HFFc6 (cell line): ENCODE measurements at places on chromosomes 5 and 9. TPM values are rescaled to one million over a fixed set of nuclear protein-coding genes. Genes with fewer than 3 reads are reported as not detected.

The MTAP gene
- total RNA-seq: 47.0 to 65.2 TPM (median 50.1 TPM) in 3 replicates

GRCh38 chr9:110131499-110131898 is 76.5 kb downstream of the C9orf152 start:
- peak; percentile 50 for DNase-seq

The CDO1 gene
- 0.27 TPM in 1 of 3 replicates, not detected in the others for total RNA-seq

DNA sequence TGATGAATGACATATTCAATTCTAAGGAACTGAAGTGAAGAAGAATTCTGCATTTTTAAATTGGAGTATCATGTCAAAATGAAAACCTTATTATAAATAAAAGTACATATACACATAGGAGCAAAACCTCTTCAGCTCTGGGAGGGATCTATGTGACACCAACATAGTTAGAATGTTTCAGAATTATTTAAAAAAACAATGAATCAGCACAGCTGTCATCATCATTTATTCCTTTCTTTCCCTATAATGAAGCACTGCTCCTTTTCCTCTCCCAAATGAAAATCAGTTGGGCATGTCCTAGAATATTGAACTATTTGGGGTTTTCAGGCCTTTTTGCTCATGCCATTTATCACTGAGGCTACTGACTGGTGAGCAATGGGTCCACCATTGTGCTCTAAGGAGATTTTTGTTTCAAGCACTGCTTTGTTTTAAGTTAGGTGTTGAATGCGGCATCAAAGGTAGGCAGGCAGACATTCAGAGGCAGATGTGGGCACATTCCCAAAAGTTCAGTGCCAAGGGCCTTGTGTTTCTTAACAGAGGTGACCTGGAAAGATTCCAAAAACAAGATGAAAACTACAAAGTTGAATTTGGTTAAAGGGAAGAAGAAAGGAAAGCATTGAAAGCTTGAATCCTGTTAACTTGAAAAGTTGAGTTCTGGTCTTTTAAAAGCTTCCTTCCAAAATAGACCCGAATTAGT is 126.4 kb upstream of the ADAMTSL1 start:
- peak; percentile 21 for DNase-seq

DNA sequence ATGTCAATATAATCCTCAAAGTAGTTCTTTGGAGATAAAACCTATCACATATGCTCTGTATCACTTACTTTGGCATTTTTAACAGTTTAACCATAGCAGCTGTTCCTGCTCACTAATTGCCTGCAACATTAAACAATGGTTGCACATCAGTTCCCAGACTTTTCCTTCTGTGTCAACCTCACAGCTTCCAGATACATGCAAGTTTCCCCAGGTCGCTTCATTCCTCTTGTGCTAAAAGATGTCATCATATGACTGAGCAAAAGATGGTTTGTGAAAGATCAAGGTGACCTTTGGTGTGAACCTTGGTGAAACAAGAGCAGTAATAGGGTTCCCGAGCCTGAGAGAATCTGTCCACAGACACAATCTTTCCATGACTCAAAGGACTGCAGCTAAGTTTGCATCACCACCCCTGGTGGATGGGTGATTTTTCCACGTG is 500.4 kb upstream of the PAPPA start:
- peak; percentile 22 for DNase-seq

DNA sequence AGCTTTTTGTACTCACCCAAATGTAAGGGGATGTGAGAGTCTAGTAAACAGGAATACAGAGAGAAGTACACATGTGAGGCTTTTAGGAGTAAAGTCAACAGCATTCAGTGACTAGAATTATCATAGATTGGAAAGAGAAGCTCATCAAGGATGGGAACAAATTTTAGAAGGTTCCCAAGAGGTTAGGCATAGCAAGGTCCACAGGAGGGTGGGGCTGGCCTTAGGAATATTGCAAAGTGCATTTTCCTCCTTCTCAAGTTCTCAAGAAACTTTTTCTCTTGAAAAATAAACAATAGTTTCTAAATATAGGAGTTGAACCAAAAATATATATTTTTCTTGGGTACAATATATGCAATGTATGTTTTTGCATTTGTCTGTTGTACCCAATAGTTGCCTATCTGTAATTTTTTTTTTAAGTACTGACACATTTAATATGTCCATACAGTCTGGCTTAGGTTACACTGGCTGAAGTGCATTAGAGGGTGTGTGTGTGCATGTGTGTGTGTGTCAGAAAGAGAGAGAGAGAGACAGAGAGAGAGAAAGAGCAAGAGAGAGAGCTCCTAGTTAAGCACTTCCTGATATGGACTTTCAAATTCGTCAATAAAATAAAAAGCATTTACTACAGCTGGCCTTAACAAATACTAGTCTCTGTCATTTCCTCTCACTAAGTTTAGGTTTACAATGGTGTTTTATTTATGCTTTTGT is 62.2 kb downstream of the SNX18 start:
- DNase-seq: no peak

DNA sequence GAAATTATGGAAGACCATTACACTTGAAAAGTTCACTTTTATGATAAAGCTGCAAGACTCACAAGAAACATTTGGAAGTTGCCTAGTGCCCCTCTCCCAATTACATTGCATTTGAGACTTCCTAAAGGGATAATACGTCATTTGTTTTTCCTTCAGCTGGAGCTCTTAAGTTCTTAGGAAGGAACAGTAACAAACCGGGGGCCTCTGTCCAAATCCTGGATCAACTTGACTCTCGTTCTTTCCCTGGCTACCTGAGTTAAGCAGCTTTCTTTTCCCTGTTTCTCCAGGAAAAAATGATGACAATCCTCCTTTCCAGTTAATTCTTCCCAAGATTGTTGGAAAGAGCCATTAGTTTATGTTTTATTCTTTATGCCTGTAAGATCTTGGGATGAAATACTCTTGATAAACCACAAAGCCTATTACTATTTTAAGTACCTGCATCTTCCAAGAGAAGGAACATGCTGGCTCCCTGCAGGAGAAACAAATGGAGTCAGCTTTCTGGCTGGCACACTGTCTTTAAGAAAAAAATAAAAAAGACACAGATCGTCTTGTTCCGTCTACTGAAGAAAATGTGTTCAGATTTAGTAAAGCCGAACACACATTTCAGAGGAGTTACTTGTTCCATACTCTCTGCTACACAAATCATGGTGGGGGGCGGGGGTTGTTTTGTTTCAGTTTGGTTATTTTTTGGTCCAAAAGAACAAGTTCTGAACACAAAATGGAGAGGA is 297.9 kb downstream of the EFNA5 start:
- no peak for DNase-seq

DNA sequence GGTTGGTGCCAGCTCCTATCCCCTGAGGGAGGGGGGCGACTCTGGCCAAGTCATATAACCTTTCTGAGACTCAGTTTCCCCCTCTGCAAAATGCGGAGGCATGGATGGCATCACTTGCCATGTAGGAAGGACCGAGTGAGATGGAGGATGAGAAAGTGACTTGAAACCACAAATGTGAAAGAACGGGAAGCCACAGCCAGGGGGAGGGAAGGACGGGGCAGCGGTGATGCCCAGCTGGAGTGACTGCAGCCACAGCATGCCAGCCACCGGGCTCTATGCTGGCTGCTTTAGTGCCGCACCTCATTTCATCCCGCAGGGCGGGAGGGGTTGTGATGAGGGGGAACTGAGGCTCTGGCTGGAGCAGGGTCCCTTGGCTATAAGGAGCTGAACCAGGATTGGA is 74.5 kb downstream of the HMCN2 start:
- no peak for DNase-seq

The GDA gene
- total RNA-seq: not detected in 3 replicates

DNA sequence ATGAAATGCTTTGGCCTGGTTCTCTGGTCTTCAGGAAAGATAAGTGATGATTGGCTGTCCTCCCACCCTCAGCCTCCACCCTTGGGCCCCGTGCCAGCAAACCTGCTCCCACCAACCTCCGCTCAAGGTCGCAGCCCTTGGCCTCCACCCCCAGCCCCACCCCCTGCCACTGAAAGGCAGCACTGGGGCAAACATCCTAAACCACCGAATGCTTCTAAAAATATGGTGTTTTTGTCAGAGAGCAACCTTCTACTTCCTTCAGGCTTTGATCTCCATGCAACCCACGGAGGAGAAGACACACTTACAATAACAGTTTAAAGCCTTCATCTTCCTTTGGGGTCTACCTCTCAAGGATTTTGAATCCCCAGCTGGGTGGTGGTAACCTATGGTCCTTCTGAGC is 24.0 kb upstream of the TCF7 start:
- no peak for DNase-seq

The ANGPTL2 gene
- total RNA-seq: 14.9 to 20.9 TPM (median 17.1 TPM) in 3 replicates

DNA sequence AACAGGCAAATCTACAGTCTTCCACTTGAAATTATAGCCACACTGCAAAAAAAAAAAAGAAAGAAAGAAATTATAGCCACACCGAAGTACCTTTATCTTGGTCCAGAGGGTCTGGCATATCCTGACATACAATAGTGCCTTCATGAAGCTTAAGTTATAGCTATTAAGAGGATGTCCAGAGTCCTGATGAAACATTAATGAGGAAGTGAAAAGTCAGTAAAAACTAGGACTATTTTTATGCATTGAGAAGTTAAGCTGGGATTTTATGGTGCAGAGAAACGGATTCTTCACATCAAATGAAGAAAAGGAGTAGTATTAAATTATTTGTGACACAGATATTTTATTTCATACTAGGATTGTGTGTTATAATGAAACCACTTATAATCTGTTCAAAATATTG is 123.9 kb downstream of the SV2C start:
- no peak for DNase-seq

- DNase-seq: peak; percentile 50
Measured at GRCh38 chr5:33725806-33726205, 166.0 kb downstream of the ADAMTS12 start.

DNA sequence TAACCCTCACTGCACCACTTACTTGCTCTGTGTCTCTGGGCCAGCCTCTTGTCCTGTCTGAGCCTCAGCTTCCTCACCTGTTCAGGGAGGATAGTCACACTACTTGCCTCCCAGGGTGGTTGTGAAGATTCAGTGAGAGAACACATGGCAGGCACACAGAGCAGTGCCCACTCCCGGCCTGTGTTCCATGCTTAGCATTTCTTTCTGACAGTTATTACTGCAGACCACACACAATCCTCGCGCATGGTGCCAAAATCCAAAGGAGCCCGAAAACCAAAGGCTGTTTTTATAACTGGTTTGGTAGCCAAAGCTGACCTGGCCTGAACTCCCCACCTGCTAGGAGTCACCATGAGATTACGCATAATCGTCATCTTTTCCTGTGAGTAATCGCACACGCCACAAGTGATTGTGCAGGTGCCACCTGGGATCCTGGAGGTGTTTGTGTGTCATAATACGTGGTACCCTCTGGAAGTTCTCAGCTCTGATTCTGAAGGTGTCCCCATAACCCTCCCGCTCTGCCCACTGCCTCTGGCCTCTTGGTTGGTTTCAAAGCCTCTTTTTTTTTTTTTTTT is 84.6 kb upstream of the FBXW11 start:
- DNase-seq: no peak

GRCh38 chr9:136673088-136673974 is 10.6 kb downstream of the EGFL7 start:
- DNase-seq: no peak

DNA sequence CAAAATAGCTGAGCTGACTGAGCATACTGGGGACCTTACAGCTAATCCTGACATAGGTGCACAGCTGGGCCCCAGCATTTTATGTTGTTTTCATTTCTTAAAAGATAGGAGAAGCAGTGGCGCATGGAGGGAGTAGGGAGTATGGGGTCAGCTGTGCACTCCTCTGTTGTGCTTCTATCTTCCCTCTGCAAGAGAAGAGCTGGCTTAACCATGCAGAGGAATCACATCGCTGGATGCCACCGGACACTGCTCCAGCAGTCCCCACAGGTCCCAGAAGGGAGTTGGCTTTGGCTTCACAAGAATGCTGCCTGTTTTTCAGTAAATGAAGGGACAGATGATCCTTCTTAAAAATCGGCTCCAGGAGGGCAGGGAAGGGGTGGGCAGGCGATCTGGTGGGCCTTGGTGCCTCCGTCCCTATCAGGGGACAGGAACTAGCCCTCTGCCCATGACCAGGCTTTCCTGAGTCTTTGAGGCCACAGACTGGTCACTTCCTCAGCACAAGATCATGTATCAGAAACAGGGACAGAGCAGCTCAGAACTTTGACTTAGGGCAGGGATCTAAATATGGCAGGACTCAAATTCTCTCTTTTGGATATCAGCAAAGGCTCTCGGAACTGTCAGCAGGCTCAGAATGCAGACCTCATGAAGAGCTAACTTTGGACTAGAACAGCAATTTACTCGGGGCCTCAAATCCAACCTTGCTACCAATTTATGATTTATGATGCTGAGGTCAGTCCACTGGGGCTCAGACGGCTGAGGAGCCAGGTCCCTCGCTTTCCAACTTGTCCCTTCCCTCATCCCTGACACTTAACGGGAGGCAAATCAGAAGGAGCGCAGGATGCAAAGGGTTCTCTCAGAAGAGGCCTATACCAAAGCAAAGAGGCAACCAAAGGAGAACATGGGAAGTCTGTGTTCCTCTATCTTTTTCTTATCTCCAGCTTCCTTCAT is 47.2 kb downstream of the MARCHF3 start:
- DNase-seq: no peak

GRCh38 chr9:109497226-109498153 is 617 bp downstream of the PTPN3 start:
- DNase-seq: no peak

DNA sequence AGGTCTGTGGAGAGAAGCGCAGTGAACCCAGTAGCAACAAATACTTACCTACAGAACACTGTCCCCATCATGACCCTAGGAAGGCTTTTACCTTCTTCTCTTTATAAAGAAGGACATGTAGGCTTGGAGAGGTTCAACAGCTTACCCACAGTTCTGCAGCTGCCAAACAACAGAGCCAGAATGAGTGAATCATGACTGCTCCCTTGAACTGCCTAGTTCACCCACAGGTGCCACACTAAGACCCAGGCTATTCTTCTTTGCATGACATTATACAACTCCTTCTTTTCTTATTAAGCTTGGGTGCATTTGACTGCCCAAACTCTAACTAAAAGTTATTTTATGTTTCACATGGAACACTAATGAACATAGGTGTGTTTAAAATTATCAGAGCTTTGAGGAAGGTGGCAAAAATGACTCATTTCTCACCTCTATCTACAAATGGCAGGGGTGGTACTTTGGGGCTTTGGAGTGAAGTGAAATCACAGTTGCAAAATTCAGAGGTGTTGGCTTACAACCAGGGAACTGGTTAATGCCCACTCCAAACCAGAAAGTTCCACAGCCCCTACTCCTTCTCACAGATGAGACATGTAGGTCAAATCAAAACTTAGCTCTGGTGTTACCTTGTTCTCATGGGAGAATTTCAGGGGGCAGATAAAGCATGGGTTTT is 201.6 kb downstream of the SEMA6A start:
- no peak for DNase-seq

GRCh38 chr9:124040186-124040931 is 28.8 kb downstream of the LHX2 start:
- peak; percentile 49 for DNase-seq

DNA sequence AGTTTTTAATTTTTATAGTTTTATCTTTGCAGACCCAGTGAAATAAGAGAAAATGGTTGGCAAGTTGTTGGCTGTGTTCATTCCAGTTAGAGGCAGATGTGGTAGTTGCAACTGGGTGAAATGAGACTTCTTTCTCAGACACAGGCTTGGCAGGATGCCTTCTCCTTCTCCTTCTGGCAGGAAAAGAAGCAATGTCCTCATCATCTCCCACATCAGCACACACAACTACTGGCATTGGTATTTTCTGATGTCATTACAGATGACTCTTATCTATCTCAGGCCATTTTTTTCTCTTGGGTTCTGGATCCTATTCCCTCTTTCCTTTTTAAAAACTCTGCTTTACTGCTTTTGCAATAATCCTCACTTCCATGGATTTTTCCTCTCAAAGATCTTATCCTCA is 103.3 kb upstream of the EDIL3 start:
- DNase-seq: no peak

- no peak for DNase-seq
Measured at GRCh38 chr9:93962017-93962416, 6.9 kb upstream of the BARX1 start.
